ENCODE measurements at places on chromosomes 2 and 18. TPM values are rescaled to one million over a fixed set of nuclear protein-coding genes. Genes with fewer than 3 reads are reported as not detected.

GRCh38 chr18:39600894-39601293 lies 2035.3 kb upstream of the CELF4 start:
- no peak for DNase-seq

DNA sequence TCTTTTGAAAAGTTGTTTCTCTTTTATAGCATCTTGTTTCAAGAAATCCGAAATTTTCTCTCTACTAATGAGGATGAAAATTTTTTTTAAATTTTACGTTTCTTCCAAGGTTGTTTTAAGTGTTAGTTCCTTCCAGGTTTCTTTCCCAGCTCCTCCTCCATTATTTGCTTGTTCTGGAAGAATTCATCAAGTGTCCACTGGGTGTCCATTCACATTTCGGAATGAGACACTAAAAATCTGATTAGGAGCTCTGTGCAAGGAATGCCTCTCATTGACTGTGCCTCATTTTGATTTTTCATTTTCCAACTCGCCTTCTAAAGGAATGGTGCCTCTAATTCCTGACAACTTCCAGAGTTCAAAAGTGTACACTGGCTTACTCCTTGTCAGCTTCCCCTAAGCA lies 6.1 kb downstream of the SP100 start:
- no peak for DNase-seq

DNA sequence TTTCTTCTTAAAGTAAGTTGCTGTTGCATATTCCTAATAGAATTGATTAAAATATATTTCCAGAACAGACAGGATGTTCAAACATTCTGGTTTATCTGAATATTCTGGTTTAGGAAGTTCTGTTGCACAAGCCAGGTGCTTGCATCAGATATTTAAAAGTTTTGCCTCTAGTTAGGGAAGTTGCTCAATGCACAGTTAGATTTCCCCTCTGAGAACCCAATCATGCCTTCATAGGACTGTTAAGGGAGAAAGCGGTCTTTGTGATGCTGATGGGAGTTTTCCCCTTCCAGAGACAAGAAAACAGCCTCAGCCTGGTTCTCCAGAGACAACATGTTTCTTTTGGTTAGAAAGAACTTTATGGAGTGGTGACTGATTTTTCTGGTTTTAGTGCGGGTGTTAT lies 65.6 kb upstream of the REV1 start:
- no peak for DNase-seq

DNA sequence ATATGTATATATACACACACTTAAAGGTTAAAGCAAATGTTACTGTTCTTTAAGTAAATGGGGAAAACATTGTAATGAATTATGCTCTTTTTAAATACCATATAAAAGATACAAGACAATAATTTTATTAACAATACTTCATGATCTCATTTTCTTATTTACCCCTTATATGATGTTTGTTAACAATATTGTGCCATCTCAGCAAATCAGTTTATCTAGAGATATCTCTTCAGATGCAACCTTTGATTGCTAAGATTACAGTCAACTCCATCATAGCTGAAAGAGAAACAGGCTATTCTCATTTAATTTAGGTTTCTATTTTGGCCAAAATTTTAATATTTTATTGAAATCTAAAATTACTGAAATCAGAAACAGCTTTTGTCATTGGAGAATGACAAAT lies 197.9 kb downstream of the CALCRL start:
- DNase-seq, result no peak

- no peak for DNase-seq
Observed at GRCh38 chr2:174158003-174158402, 90.3 kb downstream of the OLA1 start.

DNA sequence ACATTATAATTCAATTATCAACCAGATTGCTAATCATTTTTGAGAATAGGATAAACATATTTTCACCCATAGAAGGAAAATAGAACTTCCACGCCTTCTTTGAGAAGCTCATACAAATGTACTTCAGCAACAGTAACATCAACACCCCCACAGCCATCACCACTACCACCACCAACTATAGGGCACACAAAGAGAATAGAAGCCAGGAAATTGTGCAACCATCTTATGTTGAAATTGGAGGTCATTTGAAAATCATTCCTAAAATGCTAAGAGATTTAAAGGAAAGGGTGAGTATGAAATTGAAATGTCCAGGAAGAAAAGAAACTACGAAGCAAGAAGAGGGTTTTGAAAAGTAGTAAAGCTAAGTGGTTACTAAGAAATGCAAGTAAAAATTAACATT lies 563.4 kb downstream of the ZNF804A start:
- DNase-seq, result no peak

GRCh38 chr2:177771191-177771590 lies 301.4 kb downstream of the PDE11A start:
- no peak for DNase-seq

DNA sequence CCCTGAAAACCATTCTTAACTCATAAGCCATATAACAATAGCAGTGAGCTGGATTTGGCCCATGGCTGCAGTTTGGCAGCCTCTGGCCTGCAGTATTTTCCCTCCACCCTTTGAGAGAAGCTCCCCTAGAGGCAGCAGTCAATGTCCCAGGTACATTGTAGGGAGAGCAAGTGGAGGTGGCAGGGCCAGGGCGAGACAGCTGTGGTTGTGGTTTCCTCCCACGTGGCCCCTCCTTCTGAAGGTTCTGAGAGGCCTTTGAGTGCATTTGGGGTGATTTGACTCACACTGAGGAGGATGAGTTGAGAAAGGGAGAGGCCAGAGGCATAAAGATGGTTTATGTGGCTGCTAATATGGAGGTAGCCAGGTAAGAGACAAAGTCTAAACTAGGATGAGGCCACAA lies 45.5 kb upstream of the LDAH start:
- no peak for DNase-seq

DNA sequence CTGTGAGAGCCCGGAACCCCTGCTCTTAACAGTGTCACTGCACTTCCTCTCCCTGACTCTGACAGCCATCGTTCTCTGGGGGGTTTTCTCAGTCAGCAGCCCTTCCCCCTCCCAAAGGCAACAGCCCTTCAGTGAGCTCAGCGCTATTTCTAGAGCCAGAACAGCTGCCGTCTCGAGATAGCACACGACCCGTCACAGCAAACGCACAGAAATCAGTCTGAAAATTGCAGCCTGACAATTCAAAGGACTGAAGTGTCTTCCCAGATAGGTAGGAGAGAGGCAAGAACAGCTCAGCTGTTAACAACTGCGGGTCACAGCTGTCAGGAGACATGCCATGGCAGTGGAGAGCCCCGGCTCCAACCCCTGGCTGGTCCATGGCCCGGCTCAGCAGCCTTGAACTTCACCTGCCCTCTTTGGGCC lies 45.4 kb downstream of the ST8SIA5 start:
- DNase-seq, result no peak

- peak; percentile 50 for DNase-seq
Observed at GRCh38 chr18:76130845-76131244, 364.2 kb downstream of the ZNF516 start.

DNA sequence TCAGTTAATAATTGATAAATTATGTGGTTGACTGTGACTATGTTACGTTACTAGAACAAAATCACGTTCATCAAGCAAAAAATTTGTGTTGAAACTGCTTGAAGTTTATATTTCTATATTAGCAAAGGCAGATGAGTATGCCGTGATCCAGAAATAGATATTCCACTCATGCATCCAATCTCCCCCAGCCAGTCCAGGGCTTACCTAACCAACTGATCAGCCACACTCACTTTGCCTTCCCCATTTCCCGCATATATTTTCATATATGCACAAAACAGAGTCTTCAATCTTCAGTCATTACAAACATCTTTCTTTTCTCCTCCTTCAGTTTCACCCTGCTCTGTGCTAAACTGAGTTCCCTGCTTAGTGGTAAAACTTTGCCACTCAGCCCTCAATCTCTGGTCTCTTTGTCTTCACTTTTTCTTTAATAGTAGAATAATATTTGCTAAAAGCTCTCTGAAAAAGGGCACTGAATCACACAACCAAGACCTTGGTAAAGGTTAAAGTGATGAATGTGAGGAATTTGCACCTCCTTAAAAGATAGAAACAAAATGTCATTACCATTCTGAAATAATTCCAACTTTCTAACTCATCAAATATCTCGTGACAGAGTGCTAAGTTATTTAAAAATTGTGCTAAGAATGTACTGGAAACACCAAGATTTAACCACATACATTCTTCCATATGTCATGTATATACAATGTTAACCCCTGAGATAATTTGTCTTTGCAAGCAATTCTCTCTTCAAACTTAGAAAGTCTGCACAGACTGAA lies 893.2 kb upstream of the CRIM1 start:
- DNase-seq, result no peak

DNA sequence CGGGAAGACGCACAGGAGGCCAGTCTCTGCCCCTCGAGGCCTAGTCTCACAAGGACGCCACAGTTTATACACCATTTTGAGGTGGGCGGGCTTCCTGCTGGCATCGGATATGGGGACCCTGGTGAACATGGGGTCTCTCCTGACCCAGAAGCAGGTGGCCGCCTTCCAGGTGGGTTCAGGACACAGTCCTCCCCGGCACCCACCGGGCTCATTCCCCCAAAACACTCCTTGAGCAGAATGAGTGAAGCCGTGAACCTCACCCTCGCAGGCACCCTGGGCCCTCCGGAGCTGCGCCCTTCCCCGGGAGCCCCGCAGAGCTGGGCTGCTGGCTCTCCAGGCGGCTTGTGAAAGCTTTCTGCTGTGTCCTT lies 6.5 kb downstream of the NFATC1 start:
- DNase-seq, result no peak

DNA sequence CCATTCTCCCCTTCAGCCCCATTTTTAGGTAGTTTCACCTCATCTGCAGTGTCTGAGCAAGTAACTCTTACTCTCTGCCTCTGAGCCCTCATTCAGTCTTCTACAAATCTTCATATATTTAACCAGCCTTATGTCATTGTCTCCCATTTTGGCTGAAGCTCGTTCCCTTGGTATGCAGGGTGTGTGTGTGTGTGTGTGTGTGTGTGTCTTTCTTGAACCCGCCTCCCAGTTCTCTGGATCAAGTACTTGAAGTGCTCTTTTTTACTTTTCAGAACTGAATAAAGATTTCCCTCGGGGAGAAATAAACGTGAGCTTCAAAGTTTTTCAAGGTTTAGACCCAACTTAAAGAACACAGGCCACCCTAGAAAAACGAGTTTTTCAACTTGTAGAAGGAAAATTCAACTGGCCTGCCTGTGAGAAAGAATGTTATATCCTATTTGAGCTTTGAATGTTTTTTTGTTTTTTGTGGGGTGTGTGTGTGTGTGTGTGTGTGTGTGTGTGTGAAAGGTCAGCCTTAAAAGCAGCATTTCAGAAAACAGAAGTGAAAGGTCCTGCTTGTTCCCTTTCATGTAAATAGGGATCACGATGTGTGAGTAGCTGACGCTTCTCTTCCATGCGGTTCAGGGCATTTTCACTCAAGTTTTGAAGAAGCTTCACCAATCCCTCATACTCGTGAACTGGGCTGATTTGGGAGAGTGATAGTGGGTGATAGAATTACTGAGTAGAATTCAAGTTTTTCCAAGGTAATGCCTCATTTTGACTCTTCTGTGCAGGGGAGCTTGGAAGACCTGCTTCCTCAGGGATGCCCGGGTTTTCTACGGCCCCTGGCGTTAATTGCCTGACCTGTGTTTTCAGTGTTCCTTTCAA lies 50.6 kb upstream of the EML6 start:
- DNase-seq, result peak; percentile 14

GRCh38 chr2:170926743-170927297 lies 2.2 kb upstream of the GORASP2 start:
- DNase-seq, result no peak

DNA sequence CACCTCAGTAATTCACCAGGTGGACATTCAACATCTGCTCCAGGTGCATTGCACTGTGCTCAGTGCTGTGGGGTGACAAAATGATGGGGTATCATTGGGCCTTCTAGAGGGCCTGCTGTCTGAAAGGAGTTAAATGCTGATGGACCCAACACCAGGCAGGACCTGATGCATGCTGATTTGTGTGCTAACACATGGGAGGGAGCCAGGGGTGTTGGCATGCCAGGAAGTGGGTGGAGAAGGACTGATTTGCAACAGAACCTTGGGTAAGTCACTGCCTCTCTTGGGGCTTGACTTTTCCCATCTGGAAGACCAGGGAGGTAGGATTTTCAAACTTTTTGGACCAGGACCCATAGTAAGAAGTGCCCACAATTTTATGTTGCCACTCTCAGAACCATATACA lies 57.9 kb upstream of the CXCR4 start:
- no peak for DNase-seq

- DNase-seq, result no peak
Observed at GRCh38 chr18:14767474-14767873, 19.5 kb downstream of the ANKRD30B start.

- DNase-seq, result no peak
Observed at GRCh38 chr18:41906528-41907146, 48.4 kb upstream of the PIK3C3 start.

- DNase-seq, result no peak
Observed at GRCh38 chr18:45355944-45356520, 259.2 kb upstream of the SLC14A2 start.

- no peak for DNase-seq
Observed at GRCh38 chr2:241925277-241925676, 55.7 kb downstream of the RTP5 start.

DNA sequence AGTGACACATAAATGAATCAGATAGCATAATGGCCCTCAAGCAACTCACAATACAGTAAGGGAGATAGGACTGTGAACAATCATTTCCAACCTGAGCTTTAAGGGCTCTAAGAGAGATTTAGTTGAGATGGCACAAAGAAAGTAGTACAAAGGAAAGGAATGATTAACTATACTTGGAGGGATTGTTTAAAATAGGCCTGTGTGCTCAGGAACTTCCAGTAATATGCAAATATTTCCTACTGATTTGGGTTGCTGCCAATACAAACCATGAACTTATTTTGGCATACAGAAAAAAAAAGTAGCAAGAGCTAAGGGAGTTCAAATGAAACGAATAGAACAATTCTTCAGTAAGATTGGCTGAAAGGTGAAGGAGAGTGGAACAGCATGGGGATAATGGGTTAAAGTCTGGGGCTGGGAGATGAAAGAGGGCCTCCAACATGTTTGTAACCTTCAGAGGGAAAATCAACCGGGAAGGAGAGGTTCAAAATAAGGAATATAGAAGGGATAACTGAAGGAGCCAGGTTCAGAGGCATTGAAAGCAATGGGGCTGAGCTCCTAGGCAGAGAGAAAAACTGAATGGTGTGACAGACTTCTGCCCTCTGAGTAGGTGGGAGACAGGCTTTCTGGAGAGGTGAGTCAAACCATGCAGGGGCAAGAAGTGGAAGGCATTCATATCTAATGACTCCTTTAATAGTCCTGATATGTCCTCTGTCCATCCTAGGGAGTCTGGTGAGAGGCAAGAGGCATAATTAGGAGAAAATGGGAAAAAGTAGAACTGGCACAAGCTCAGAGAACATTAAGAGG lies 83.5 kb downstream of the DNAH7 start:
- DNase-seq, result no peak

Gene SKOR2
- not detected for total RNA-seq

Gene RSAD2
- total RNA-seq, result 7.0 TPM

Gene CRYGD
- total RNA-seq, result not detected

Gene GALNT5
- 0.13 TPM for total RNA-seq

Gene SCN2A
- total RNA-seq, result 0.42 TPM

Gene SERPINB12
- not detected for total RNA-seq

Gene SPP2
- total RNA-seq, result not detected

Gene EPB41L3
- 44.1 TPM for total RNA-seq

Gene PARD3B
- 40.8 TPM for total RNA-seq

Gene ARHGAP25
- total RNA-seq, result 3.7 TPM

Gene KCNK3
- total RNA-seq, result 13.0 TPM
